H7 (cell line): ENCODE measurements at places on chromosomes 4 and X. TPM values are rescaled to one million over a fixed set of nuclear protein-coding genes. Genes with fewer than 3 reads are reported as not detected.

DNA sequence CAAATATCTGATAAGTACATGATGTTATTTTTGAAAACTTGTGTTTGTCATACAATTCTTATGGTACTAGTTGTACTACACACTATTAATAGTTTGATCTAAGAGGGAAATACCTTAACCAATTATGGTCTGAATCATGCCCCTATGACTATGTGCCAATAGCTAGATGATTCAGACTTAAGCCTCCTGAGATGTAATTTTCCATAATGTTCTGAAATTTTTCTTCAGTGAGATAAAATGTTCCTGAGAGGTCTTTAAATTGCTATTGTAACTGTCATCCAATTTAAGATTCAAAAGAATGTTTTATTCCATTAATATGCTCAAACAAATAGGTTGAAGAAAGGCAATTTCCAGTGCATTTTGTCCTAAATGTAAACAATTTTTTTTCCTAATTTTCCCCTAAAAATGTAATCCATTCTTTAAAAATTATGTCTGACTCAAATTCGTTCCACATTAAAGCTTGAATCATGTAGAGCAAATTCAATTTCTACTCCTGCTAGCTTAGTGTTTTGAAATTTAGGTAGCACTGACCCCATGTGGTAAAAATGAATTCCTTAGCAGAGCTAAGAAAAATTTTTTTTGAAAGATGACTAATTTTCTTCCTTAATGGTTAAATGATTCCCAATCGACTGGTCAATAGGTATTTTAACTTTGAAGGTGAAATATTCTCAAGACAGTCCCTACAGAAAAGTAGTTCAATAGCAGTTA is 49.1 kb downstream of the APOOL start:
- no peak for DNase-seq

DNA sequence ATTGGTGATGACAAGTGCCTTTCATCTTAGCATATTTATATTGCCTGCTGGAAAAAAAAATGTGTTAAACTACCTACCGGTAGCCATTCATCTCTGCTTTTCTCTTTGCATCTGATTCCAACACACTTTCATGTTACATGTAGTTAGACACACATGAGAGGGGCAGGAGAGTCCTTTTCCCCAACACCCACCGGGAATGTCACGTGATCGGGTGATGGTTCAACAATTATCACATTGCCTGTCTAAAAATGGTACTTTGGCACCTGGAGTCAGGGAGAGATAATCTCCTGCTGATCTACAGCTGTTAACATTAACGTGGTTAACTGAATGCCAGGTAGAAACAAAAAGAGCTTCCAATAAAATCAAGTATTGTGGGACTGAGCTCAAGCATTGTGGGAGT is 19.6 kb upstream of the PBDC1 start:
- DNase-seq = no peak

ADH6 gene
- total RNA-seq = not detected in 2 replicates

BEX1 gene
- total RNA-seq = 56.5 and 81.4 TPM in 2 replicates

PLXNA3 gene
- 2.3 and 4.5 TPM in 2 replicates for total RNA-seq
